ENCODE measurements at places on chromosomes 3 and 15.

DNA sequence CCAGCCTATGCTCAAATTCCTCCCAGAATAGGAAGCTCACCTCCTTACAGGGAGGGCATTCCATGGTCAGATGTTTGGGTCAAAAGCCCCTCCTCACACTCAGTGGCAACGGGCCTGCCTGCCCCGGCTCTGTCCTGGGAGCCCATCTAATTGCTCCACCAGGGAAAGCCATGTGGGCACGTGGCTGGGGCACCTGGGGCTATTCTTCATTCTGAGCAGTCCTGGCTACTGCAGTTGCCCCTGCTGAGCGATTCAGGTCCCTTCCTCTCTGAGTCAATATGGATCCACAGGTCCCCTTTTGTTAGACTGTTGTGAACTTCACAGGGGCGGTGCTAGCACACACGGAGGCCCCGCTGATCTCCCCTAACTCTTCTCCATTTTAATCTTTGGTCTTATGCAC lies 39.4 kb downstream of the TPRA1 start:
- DNase-seq = no peak

DNA sequence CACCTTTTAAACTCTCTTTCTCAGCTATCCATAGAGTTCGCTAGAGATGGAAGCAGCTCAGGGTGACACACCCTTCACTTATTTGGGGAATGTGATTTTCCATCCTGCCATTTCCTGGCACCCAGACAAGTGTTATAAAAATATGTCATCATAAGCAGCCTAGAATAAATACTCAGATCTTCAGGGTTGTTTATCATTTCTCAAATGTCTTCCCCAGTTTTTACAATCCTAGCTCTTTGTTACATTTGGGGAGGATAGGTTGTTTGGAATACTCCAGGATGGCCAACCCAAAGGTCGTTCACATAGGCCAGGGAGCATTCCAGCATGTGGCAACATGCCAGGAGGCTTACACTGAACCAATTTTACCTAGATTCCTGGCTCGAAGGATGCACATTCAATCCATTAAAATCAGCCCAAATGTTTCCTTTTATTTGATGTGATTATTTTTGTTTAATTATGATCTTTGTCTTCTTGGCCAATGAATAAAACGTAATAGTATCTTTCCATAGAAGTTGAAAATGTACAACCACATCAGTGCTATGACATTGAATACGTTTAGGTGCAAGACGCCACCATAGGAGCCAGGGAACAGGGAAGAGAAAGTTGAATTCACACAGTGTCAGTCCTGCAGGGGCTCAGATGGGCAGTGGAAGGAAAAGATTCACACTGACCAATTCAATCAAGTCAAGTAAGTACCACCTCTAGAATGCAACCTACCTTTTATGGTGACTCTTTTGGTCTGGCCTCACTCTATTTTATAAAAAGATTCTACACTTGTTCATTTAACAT lies 537.7 kb upstream of the MDFIC2 start:
- DNase-seq = no peak

- no peak for DNase-seq
Observed at GRCh38 chr15:42544853-42545629, 3.6 kb downstream of the LRRC57 start.

DNA sequence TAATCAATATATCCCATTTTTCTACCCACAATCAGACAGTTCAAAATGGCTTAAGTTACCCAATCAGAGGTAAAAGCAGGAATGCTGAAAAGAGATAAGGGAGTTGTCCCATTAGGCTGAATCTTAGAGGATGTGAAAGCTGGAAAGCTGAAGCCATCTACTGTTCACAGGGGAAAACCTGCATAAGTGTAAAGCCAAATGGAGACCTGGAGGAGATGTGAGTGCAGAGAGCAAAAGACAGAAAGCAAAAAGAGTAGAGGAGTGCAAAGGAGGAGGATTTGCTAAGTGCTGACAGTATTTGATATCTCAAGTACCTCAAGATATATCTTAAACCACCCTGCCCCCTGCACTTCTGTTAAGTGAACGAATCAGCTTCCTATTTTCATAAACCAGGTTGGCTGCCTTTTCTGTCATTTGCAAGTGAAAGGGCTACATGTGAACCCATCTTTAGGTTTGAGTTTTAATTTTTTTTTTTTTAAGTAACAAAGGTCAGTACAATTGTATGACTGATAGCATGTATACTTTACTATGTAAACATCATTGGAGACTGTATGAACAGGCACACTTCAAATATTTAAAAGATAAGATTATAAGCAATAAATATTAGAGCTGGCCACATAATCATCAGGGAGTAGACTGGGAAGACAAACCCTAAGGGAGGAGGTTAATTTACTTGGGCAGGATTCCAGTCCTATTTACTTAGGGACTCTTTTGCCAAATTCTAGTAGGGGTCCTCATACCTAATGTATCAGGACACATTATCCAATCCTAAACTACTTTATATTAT lies 22.8 kb upstream of the P2RY1 start:
- no peak for DNase-seq

DNA sequence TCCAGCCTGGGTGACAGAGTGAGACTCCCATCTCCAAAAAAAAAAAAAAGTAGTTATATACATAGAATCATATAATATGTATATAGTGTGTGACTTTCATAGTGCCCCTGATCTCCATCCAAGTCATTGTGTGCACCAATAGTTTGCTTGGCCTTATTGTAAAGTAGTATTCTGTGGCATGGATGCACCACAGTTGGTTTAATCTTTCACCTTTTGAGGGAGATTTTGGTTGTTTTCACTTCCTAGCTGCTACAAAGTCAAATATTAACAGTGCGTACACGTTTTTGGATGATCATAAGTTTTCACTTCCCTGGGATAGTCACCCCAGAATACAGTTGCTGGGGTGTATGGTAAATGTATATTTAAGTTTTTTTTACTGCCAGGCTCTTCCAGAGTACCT lies 162.8 kb downstream of the PTPRG start:
- no peak for DNase-seq

GRCh38 chr3:152360966-152361365 lies 92.2 kb downstream of the MBNL1 start:
- no peak for DNase-seq

DNA sequence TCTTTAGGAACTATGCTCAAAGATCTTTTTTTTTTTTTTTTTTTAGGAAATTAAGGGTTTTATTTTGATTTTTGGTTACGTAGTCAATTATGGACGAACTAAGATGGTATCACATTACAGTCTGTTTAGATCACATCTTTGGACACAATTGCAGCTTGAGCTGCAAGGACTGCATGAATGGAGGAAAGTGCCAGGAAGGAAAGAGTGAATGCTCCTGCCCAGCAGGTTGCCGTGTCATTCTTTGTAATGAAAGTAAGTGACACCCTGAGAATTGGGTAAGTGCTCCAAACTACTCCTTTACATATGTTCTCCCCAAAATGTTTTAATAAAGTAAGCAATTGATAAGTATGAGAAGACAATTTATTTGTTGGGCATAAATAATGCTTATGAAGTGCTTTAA lies 716.5 kb upstream of the GOLIM4 start:
- DNase-seq = no peak

- DNase-seq = no peak
Observed at GRCh38 chr3:20043396-20043795, 3.1 kb downstream of the KAT2B start.

DNA sequence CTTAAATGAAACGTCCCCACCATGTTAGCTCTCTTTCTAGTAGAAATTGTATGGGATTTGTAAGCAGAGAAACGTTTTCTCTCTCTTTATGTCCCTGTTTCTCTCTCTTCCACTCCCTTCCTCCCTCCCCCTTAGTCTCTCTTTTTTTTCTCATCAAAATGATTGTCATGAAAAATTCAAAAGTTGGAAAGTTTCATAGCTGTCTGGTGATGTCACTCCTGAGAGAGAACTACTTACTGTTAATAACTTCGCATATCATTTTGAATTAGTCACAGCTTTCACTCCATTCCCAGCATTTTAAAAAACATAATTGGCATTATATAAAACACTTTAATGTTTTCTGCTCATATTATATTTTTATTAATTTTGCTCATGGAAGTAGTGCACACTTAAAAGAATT lies 331.1 kb downstream of the C3orf38 start:
- DNase-seq = no peak

GRCh38 chr15:89630260-89630659 lies 25.0 kb downstream of the KIF7 start:
- no peak for DNase-seq

DNA sequence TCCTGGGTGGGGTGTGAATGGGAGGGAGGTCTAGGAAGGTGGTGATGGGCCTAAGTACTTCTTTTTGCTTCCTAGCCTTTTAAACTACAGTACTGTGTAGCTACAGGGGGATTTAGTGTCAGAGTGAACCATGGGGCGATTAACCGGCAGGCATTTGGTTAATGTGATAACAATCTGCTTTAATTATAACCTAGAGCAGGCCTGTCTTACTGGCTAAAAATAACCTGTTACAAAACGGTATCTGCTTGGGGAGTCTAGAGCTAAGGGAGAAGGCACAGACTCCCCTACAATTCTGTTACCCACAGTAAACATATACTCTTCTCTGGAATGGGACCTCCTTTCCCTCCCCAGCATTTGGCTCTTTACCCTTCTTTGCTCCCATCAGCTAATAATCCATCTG lies 85.4 kb downstream of the RBPMS2 start:
- no peak for DNase-seq

- no peak for DNase-seq
Observed at GRCh38 chr3:142315083-142315482, 89.7 kb upstream of the GK5 start.

DNA sequence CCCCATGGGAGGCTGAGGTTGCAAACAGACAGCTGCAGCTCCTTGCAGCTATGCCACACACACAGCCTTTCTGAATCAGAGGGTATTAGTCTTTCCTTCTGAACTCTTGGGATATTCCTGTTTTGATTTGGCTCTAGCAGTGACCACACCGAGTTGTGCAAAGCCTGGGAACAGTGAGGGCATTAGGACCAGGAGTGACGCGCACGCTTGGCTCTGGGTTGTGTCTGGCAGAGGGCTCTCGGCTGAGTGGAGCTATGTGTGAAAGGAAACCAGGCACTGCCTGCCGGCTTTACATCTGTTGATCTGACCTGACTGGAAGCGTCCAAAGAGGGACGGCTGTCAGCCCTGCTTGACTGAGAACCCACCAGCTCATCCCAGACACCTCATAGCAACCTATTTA lies at the start of gene GALNT15:
TSS of gene GALNT15 (plus strand) at position 292 of the 400 bp plus-strand sequence. CDS start 472 bp downstream, outside the sequence.
- DNase-seq = no peak

DNA sequence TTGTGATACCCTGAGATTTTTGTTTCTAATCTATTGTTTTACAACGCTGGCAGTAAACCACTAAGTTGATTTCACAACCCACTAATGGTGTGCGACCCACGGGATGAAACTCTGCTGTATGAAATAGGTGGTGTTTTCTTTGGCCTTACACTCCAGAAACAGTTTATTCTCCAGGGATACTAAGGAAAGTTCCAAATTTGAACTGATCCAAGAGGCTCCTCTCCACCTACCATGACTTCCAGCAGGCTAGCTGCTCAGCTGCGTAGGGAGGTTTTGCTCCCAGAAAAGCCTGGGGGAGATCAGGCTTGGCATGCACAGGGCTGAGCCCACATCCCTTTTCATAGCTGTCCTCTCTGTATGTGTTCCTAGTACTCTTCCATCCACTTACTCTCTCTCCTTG lies 71.5 kb downstream of the FAM174B start:
- DNase-seq = no peak

GRCh38 chr3:84825817-84826216 lies 133.0 kb upstream of the CADM2 start:
- no peak for DNase-seq

- no peak for DNase-seq
Observed at GRCh38 chr15:38398134-38398533, 55.8 kb upstream of the FAM98B start.

DNA sequence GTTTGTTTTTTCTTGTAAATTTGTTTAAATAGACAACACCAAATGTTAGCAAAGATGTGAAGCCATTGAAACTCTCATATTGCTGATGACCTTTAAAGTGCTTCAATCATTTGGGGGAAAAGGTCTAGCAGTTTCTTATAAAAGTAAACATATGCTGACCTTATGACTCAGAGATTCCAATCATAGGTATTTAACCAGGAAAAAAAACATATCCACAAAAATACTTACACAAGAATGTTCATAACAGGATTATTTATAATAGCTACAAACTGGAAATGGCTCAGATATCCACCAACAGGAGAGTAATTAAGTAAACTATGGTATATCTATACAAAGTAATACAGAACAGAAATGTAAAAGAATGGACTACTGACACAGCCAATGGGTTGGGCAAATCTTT lies 27.1 kb upstream of the RORA start:
- DNase-seq = no peak

- DNase-seq = no peak
Observed at GRCh38 chr3:139670196-139670595, 7.6 kb downstream of the NMNAT3 start.

GRCh38 chr3:188594139-188594538 lies 440.2 kb downstream of the LPP start:
- no peak for DNase-seq

- DNase-seq = no peak
Observed at GRCh38 chr3:46665763-46666452, 27.6 kb downstream of the ALS2CL start.

DNA sequence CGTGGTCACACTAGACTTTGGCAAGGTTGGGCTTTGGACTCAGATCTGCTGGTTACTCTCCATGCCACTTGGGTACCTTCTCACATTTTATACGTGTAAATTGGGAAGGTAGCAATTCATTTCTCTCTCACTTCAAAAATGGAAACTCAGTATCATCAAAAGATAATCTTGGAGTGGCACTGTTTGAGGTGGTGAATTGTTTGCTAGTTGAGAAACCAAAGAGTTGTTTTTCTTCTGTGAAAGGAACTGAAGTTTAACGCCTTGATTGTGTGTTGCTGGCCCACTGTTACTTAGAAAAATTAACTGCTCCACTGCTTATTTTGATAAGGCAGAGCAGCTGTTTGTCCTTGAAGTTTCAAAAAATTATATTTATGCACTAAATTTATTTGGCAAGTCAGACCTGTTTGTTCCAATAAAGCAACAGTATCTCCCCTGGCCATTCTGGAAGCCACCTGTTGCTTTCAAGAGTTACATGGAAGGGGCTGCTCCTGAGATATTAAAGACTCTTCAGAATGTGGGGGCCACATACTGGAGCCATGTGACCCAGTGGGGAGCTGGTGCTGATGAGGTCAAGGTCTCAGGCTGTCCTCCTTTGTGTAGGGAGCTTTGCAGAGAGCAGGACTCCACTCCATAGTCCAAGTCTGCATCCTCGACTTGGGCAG lies 16.2 kb downstream of the PLCL2 start:
- no peak for DNase-seq

- no peak for DNase-seq
Observed at GRCh38 chr3:142159083-142159740, 9.9 kb upstream of the TFDP2 start.

- DNase-seq = no peak
Observed at GRCh38 chr3:107250221-107250620, 127.0 kb upstream of the CCDC54 start.

GRCh38 chr15:57323806-57324589 lies 52.3 kb upstream of the CGNL1 start:
- no peak for DNase-seq

- DNase-seq = no peak
Observed at GRCh38 chr15:74552773-74553441, 11.9 kb downstream of the ARID3B start.
